ENCODE measurements at places on chromosomes 11 and 22.

DNA sequence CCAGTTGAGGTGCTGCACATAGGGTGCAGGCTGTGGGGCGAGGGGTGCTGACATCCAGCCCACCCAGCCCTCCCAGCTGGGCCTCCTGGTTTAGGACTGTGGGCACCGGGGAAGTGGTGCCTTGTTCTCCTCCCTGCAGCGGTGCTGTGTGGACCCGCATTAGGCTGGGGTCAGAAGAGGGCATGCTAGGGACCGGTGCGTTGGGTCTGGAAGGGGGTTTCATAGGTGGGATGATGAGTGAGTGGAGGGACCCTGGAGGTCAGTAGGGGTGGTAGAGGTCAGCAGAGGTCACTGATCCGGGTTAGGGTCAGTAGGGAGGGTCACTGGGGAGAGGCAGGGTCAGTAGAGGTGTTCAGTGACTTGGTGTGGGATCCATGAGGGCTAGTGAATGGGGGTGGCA is 6.7 kb upstream of the MYBPC3 start:
- DNase-seq: no peak

DNA sequence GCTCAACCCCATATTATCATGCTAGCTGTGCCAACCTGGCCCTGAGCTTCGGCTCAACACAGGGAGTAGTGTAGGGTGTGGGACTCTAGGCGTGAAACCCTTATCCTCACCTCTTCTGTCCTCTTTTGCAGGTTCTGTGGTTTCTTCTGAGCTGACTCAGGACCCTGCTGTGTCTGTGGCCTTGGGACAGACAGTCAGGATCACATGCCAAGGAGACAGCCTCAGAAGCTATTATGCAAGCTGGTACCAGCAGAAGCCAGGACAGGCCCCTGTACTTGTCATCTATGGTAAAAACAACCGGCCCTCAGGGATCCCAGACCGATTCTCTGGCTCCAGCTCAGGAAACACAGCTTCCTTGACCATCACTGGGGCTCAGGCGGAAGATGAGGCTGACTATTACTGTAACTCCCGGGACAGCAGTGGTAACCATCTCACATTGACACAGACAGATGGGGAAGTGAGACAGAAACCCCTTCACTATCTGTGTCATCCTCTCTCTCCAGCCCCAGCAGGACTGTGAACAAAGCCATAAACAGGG is 76.4 kb downstream of the GGTLC2 start:
- DNase-seq: no peak

DNA sequence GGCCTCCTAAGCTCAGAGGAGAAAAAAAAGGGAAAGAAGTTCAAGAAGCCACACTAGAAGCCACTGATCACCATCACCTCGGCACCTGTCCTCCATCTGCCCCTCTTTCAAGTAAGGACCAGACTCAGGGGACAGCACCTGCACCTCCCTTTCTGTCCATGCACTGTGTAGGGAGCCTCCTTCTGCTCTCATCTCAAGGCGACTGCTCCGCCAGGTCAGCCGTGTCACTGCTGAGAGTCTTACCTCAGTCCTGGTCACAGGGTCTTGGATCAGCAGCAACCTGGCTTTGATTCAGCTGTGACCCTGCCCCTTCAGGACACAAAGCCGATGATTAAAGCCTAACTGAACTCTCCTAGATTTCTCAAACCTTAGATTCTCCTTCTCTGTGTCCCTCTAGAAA is 101.5 kb downstream of the ZNF280B start:
- no peak for DNase-seq

GRCh38 chr11:124085997-124086846 is 29.0 kb upstream of the VWA5A start:
- DNase-seq: no peak

GRCh38 chr11:75347781-75348566 is 3.5 kb downstream of the ARRB1 start:
- no peak for DNase-seq

- DNase-seq: no peak
These were observed 85.2 kb downstream of the PHF21A start for GRCh38 chr11:46036009-46036408.

DNA sequence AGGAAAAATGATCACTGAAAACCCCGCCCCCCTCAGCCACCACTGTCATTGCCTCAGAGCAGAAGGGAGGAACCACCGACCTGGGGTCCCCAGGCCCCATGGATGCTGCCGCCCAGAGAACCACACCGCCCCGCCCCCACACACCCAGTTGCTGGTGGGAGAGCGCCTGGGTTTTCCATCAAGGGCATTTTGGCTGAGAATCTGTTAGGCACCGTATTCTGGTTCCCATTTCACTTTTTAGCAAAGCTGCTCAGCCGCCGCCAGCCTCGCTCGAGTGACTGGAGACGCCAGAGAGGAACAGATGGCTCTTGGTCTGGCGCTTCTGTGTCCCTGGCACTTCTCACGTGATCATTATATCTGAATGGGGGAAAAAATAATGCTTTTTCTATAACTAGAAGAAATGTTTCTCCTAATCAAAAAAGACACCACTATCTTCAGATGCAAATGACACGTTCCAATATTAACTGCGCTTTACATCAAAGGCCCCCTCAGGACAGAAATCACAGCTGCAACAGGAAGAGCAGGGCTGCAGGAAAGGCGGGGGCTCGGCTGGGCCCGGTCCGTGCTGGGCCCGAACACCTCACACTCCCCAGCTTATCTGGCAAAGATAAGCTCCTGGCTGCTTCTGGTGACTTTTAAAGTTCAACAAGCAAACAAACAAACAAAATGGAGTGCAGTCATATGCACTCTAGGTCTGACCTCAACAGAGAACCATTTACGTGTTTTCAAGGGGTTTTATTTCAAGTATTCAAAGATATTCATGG is 149.8 kb downstream of the MPPED1 start:
- no peak for DNase-seq

DNA sequence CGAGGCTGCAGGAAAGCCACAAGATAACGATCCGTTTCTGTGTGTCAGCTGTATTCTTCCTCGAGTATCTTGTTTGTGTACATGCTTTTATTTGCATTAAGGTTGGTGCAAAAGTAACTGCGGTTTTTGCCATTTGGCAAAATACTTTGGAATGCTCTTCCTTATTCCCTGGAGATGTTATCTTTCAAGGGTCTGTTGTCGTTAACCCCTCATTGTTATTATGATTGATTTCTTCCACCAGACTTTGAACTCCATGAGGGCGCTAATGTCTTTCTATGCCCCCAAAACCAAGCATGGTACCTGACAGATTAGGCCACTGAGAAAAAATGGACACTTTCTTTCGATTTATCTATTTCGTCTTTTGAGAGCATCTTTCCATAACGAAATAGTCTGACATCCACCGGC is 563 bp upstream of the PSMA1 start:
- no peak for DNase-seq

DNA sequence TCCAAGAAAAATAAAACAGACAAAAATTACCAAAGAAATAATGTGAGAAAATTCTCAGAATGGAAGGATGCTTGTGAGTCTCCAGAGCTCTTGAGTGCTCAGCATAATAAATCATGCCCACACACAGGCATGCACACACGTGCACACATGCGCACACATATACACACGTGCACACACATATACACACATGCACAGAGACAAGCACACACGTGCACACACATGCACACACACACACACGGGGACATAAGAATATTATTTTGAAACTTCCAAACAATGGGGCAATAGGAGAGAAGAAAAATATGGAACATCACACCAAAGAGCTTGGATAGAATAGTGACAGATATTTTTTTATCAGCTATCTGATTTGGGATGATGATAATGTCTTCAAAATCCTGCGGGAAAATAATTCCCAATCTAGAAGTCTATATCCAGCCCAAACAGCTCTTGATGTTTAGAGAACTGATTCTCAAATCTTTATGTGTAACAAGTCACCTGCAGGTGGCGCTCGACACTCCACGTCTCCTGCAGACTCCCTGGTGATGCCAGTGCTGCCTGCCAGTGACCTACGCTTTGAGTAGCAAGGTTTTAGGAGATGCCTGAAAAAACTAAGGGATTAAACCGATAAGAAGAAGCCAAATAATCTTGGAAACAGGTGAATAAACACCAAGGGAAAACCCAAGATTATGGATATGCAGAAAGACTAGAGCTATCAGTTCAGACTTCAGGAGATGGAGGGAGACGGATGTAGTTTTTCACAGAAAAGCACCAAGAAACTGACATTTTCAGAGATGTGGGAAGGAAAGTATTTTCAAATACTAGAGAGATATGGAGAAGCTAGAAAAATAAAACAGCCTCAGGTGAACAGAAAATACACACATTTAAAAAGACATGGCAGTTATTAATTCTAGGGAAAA is 743.6 kb downstream of the ETS1 start:
- no peak for DNase-seq

DNA sequence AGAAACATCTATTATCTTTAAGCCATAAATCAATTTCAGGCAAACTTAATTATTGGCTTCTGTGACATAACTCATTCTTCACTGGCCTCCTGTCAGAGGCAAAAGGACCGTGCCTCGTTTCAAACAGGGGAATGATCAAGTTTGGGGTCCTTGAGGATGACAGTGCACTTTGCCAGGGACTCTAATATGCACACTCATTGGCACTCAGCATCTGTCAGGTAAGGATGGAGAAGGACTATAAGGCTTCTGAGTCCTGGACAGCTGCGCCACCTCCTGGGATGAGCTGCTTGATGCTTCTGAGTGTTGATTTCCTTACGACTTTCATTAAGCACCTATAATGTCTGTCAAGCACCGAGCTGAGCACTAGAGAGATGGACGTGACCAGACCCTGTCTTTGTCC is 20.2 kb downstream of the BPIFC start:
- DNase-seq: no peak

DNA sequence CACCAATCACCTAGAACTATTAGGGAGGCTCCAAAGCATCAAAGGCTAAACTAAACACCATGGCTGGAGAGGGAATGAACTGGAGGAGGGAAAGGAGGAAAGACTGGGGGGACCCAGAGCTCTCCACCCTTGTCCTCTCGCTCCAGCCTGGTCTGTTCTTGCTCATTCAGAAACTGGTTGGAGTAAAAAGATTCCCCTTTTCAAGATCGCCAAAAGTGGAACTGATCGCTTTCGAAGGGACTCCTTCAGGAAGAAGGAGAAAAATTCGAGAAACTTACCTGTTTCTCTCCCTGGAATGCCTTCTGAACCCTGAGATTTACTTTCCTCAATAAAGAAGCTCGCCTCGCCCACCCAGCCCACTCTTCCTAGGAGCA is 46.9 kb downstream of the OR4D9 start:
- no peak for DNase-seq

- DNase-seq: no peak
These were observed 34.9 kb downstream of the MAPK1 start for GRCh38 chr22:21832291-21833290.

GRCh38 chr22:44525941-44526778 is 28.1 kb upstream of the RTL6 start:
- no peak for DNase-seq

All from cortex of kidney (tissue), 1 donor.